ENCODE measurements at places on chromosomes 4 and X.

- DNase-seq = no peak
Measured at GRCh38 chr4:183059797-183060196, 39.3 kb upstream of the WWC2 start.

DNA sequence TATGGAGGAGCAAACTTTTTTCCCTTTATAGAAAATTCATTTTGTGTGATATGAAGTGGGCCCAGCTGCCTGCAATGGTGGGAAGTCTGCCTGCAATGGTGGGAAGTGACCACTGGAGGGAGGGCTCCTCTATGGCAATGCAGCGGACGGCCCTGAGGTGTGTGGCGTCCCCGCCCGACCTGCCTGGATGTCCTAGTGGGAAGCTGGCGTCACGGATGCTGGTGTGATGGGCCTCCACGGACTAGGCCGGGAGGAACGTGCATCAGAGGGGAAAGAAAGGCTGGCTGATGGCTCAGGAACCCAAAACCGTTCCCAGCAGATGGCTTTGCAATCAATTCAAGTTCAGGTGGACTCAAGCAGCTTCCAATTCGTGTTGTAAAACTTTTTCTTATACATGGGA lies 177.9 kb downstream of the AFAP1 start:
- peak; percentile 36 for DNase-seq

DNA sequence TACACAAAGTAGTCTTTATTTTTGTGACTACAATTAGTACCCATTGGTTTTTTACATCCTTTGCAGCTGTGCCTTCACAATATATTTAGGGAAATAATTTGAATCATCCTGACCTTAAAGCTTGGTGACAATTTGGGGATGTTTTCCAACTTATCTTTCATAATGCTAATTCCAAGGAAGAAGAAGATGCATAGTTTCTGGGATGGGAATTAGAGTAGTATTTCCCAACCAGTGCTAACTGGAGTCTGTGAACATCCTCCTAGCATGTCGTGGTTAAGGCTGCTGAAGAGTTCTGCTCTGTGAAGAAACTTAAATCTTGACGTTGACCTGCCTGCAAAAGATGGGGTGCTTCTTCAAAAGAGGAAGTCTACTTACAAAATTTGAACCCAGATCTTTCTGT lies 173.5 kb downstream of the ANK2 start:
- no peak for DNase-seq

DNA sequence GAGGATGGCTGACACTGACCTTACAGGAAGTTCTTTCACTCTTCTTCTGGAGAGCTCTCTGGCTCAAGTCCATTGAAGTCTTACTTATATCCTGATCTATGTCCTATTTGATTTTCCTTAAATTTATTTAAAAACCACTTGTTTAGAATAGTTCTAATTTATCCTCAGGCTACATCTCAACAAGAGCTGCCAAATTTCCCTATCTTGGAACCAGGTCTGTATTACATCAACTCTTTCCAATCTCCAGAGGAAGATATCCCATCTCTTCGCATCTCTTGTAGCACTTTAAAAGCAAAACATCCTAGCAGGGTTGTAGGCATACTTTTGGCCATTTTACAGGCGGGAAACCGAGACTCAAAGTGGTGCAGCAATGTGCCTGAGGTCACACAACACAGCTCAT lies 290.5 kb upstream of the TEX13C start:
- no peak for DNase-seq

- no peak for DNase-seq
Measured at GRCh38 chr4:174193438-174194374, 89.8 kb downstream of the FBXO8 start.

- DNase-seq = no peak
Measured at GRCh38 chr4:3863841-3864741, 97.9 kb downstream of the ADRA2C start.

GRCh38 chrX:63750811-63751210 lies 34.2 kb downstream of the ARHGEF9 start:
- no peak for DNase-seq

DNA sequence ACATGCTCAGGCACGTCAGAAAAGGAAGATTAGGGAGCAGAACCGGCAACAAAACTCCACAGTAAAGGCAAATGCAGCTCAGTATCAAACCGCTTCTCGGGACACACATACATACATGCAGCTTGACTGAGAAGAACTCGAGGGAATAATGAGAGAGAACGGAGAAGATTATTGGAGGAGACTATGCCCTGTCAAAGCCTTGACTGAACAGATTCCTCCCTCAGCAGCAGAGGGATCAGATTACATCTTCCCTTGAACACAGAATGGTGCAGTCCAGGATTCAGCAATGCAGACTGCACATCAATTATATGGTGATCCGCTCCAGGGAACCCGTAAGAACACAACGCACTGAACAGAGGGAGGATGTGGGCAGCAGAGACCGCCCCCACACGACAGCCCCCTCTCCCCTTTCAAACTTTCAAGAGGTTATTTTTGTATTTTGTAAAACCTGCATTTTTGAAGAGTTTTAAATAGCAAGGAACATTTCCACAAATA lies 183.2 kb downstream of the FBXW7 start:
- DNase-seq = no peak

GRCh38 chrX:74346088-74346487 lies 42.1 kb downstream of the ZCCHC13 start:
- no peak for DNase-seq
